Activated T-helper 17 cell treated with anti-CD3 and anti-CD28 coated beads, Interleukin-2, amount 50 U/mL, for 72 hours (primary cell): ENCODE measurements at places on chromosomes 7 and 10. TPM values are rescaled to one million over a fixed set of nuclear protein-coding genes. Genes with fewer than 3 reads are reported as not detected.

RBP3 gene
- not detected for total RNA-seq

- no peak for ATAC-seq
Measured at GRCh38 chr7:70566671-70567070, 565.3 kb upstream of the GALNT17 start.

IL6 gene
- total RNA-seq = 1.0 TPM

GATA3 gene
- total RNA-seq = 25.2 TPM

GRCh38 chr7:129401228-129401966 is 32.8 kb upstream of the STRIP2 start:
- no peak for ATAC-seq

DNA sequence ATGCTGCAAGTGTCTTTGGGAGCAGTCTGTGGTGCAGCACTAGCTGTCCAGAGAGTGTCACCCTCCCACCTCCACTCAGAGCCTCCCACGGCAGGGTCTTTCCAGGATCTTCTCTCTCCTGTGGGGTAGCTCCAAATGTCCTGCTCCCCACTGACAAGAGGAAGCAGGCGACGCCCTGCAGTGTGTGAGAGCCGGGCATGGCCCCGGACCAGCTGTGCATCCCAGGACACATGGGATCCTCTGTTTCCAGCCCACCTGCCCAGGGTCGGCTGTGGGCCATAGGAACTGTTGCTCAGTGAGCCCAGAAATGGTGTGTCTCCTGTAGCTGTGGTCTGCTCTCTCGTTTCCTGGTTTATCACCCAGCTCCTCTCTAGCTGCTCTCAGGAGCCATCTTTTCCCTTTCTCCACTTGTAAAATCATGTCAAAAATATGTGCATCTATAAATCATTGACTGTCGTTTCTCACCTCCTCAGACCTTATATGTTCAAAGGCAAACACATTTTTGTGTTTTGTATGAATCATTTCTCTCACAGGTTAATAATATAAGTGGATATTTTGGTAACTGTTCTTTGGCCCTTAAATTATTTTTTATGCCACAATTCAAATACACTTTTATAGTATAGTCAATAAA is 74.9 kb downstream of the VWC2 start:
- ATAC-seq = no peak

- ATAC-seq = peak; percentile 100
Measured at GRCh38 chr7:74061840-74062539, 21.6 kb upstream of the LIMK1 start.

- ATAC-seq = no peak
Measured at GRCh38 chr7:35648367-35648766, 46.6 kb downstream of the HERPUD2 start.

GRCh38 chr7:77788327-77788902 is 9.8 kb downstream of the TMEM60 start:
- peak; percentile 35 for ATAC-seq

GPR37 gene
- not detected for total RNA-seq

- ATAC-seq = no peak
Measured at GRCh38 chr7:33841705-33842129, 63.6 kb upstream of the BMPER start.

- ATAC-seq = peak; percentile 31
Measured at GRCh38 chr7:105036217-105037168, 22.5 kb downstream of the KMT2E start.

DNA sequence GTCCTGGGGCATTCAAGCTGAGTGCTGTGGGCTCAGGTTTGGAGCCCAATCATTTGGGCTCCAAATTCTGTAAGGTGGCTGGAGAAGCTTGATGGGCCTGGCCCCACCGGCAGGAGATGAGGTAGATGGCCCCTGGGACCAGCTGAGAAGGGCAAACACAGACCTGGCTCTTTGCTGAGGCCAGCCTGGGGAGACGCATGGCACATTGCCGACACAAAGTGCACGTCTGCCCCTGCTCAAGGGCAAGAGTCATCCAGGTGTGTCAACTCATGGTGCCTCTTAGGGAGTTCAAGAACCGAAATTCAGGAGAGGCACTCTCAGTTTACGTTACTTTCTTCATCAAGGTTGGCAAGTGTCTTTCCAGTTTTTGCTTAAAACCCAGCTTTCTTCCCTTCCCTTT is 227.5 kb downstream of the LRMDA start:
- no peak for ATAC-seq

DNA sequence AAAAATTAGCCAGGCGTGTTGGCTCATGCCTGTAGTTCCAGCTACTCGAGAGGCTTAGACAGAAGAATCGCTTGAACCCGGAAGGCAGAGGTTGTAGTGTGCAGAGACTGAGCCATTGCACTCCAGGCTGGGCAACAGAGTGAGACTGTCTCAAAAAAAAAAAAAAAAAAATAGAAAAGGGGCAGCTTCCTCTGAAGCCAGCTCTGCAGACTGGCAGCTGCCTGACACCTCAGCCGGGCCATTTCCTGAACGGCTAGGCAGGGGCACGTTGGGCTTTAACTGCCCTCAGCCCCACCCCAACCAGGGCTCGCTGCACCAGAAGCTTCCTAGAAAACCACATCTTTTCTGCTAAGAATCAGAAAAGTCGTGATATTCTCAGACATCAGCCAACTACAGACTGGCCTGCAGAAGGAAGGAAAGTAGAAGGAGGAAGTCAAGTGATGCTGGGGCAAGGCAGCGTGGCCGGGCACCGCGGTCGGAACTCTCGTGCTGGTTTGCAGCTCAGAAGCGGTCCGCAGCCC is 38.0 kb downstream of the PRKAG2 start:
- peak; percentile 83 for ATAC-seq

TRPV6 gene
- 0.16 TPM for total RNA-seq

- no peak for ATAC-seq
Measured at GRCh38 chr10:75978213-75978612, 546.8 kb downstream of the LRMDA start.
